ENCODE measurements at places on chromosomes 1 and 21.

DNA sequence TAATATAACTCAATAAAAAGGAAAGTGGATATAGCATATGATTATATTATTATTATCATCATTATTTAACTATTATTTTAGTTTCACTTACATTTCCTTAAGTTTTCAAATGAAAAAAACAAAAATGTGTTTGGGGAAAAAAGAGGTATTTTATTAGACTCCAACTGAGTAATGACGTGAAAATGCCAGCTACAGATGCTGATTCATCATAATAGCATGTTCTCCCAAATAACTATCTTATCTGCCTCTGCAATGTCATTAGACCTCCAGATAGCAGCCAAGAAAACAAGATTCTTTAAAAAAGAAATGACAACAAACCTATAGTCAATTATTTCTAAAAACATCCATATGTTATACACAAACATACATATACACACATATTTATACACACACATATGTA lies 1071.9 kb upstream of the TMPRSS15 start:
- DNase-seq, result no peak

DNA sequence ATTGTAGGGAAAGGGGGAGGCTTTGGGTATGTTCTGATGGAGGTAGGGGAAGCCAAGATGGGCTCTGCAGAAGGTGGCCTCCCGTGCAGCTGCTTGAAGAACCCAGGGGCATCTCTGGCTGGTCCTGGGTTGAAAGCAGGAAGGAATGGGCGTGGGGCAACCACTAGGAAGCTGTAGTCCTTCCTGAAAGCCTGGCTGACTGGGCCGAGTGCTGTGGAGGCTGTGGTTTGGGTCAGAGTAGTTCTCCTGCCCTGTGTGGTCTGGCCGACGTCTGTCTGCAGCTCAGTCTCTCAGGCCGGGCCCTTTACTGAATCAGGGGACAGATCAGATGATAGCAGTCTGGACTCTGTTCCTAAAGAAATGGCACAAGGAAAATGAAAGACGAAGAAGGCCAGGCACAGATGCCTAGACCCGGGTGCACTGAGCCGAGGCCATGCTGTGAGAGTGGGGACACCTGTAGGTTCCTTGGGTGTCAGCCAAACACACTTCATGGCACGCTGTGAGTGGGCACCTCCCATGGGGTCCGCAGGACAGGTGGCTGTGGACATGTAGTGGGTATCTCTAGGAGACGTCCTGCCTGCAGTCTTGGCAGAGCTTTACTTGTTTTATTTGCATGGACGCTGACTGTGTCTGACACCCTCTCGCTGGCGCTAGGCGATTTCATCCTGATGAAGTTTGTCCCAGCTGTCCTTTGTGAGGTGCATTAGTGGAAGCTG lies 87.0 kb downstream of the POFUT2 start:
- DNase-seq, result no peak

DNA sequence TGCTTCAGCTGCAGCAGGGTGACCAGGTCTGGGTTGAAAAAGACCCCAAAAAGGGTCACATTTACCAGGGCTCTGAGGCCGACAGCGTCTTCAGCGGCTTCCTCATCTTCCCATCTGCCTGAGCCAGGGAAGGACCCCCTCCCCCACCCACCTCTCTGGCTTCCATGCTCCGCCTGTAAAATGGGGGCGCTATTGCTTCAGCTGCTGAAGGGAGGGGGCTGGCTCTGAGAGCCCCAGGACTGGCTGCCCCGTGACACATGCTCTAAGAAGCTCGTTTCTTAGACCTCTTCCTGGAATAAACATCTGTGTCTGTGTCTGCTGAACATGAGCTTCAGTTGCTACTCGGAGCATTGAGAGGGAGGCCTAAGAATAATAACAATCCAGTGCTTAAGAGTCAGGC lies 2.9 kb downstream of the C1QA start:
- DNase-seq, result peak; percentile 79

GRCh38 chr1:193060115-193060403 lies 647 bp downstream of the RO60 start:
- no peak for DNase-seq

DNA sequence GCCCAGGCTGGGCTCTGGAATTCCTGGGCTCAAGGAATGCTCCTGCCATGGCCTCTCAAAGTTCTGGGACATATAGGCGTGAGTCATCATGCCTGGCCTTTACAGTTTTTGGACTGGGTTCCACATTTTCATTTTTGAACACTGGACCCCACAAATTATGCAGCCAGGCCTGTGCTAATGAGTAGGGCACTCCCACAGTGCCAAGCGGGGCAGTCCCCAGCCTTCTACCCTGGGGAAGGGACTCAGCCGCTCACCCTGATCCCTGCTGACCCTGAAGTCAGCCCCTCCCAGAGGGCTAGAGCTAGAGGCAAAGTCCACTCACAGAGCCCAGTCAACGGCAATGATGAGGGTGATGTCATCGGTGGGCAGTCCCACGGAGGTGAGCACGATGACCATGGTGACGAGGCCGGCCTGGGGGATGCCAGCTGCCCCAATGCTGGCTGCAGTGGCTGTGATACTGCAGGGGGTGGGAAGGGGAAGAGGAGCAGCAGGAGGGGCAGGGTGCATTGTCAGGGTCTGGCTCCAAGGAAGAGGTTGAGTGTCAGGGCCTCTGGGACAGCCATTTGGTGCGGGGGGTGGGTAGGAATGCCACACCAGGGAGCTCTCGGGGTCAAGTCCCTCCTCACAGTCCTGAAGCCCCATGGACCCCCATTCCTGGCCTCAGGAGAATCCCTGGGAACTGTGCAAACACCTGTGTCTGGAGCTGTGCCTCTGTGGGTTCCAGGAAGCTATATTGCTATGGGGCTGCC lies 27.6 kb downstream of the PODN start:
- DNase-seq, result no peak

- DNase-seq, result no peak
Measured at GRCh38 chr21:33942426-33942825, 26.8 kb upstream of the ATP5PO start.

DNA sequence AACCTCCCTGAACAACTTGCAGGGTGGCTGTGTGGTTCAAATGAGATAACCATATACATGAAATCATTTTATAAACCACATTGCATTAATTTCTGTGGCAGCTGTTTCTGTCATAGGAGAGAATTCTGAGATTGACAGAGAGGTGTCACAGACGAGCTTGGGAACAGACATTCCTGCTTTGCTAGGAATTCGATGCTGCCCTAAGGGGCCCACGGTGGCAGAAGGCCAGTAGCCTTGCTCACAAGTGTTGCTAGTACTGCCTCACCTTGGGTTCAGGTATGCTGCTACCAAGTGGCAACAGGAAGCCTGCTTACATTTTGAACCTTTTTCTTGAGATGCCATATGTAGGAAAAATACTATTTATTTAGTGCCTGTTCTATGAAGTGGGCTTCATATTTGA lies 13.4 kb downstream of the KCNA10 start:
- DNase-seq, result no peak

- DNase-seq, result no peak
Measured at GRCh38 chr1:56539520-56539931, 39.8 kb downstream of the PLPP3 start.

GRCh38 chr1:151539321-151540020 lies 638 bp upstream of the TUFT1 start:
- DNase-seq, result peak; percentile 93

DNA sequence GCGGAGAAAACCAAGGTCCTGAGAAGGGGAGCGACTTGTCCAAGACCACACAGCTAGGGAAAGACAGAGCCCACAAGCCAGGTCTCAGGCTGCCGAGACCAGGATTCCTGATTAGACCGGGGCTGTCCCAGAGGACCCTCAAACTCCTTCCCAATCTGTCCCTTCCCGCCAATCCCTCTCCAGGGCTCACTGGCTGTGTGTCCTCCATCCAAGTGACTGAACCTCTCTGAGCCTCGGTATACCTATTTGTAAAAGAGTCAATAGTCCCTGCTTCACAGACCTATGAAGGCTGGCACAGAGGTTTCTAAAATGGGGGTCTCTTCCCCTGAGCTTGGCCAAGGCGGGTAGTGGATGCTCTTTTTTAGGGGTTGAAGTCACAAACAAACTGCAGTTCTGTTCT lies 56.6 kb downstream of the PAX7 start:
- DNase-seq, result no peak

- DNase-seq, result no peak
Measured at GRCh38 chr1:193520472-193520871, 334.1 kb upstream of the B3GALT2 start.

DNA sequence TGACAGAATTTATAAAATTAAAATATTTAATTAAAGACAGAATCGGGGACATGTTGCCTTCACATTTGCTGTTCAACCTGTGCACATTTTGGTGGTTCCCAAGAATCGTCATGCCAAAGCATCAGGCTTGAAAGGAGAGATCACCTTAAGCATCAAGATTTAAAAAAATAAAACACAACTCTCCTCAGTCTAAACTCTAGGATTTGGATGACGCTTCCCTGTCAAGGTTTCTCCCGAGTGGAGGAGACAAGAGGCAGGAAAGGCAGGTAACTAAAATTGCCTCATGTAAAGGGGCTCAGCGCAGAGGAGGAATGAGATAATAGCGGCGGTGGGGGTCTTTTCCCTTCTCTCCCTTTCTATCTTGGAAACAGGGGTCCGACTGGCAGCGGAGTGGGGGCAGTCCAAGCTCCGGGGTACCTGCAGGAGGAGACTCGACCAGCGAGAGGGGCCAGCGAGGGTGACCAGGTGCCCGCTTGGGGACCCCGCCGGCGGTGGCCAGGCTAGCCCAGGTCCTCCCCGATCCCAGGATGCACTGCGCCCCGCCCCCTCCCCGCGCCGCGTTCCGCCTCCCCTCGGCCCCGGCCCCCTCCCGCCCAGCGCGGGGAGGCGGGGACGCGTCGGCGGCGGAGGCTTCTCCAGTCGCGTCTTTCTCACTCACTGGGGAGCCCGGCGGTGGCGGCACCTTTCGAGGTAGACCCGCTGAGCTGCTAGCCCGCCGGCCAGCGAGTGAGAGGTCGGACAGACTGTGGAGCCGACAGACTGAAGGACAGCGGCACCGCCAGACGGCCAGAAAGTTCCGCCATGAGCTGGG lies at the start of gene FNBP1L:
Gene FNBP1L, plus strand, starts transcription at position 638 of the 811 bp plus-strand sequence. Its CDS starts 164 bp downstream, at position 802.
- DNase-seq, result peak; percentile 93

GRCh38 chr1:111471012-111471411 lies 2.8 kb upstream of the C1orf162 start:
- DNase-seq, result no peak

GRCh38 chr1:58748666-58749065 lies 35.2 kb downstream of the JUN start:
- DNase-seq, result no peak

GRCh38 chr1:45567911-45568310 lies 15.9 kb upstream of the NASP start:
- DNase-seq, result no peak

- DNase-seq, result no peak
Measured at GRCh38 chr1:78871249-78871648, 135.3 kb downstream of the ADGRL4 start.

DNA sequence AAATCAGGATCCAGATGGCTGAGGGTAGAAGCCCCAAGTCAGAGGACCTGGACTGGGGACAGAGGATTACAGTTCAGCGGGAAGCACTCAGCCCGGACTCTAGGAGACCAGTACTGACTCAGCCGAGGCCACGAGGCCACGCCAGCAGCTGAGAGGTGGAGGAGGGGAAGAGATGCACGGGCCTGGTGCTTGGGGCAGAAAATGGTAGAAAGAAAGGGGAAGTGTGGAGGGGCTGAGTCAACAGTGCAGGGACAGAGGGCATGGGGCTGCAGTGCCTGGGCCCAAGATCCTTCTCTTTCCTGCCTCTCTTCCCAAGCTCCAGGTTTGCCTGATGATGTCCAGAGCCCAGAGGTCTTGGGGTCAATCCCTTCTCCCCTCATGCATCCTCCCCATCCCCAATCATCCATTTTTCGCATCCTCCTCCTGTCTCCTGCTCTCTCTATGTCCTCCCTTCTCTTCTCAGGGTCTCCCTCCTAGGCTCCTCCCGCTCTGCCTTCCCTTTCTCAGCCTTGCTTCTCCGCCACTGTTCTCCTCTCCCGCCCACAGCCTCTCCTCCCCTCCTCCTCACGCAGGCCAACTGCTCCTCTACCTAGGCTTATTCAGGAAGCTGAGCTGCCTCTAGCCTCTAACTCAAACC lies 7.7 kb downstream of the ARHGEF2 start:
- peak; percentile 83 for DNase-seq

- no peak for DNase-seq
Measured at GRCh38 chr1:206769304-206769731, 1.3 kb upstream of the IL19 start.

- peak; percentile 64 for DNase-seq
Measured at GRCh38 chr21:31343680-31344480, at the start of gene TIAM1. Gene TIAM1, minus strand, starts transcription at chr21:31344261. Its CDS starts 77,289 bp downstream, at chr21:31266972.
